Stimulated activated CD8-positive, alpha-beta memory T cell treated with anti-CD3 and anti-CD28 coated beads, Interleukin-2, amount 100 ng/mL, for 1 hour (primary cell): ENCODE measurements at places on chromosomes 2 and 18.

DNA sequence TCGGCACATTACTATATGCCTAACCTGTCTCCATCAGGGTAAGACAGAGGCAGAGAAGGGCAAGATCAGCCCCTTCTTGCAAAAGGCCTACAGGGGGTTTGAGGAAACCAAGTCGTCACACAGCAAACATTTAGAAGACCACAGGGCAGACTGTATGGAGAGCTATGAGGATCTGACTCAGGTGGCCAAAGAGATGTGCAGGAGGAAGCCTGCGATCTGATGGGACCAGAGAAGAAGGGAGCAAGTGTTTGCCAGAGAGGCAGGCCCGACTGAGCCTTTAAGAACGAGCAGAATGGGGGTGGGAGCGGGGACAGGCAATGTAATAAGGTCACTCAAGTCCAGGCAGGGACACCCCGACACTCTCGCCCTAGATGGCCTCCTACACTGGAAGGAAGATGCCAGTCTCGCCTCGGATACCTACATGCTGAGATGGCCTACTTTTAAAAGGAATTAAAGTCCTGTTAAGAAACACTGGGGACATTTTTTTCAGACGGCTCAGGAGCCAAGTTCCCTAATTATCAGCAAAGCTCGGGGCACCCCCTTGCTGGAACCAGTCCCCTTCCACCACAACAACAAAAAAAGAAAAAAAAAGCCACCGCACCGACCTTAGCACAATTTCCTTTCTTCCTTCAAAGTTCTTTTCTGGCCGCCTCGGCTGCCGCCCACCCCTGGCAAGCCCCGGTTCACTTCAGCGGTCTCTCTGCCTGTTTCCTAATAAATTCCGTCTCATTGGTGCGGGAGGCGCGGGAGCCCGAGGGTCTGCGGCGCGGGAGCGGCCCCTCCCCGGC lies 1.5 kb downstream of the SFXN5 start:
- no peak for DNase-seq

DNA sequence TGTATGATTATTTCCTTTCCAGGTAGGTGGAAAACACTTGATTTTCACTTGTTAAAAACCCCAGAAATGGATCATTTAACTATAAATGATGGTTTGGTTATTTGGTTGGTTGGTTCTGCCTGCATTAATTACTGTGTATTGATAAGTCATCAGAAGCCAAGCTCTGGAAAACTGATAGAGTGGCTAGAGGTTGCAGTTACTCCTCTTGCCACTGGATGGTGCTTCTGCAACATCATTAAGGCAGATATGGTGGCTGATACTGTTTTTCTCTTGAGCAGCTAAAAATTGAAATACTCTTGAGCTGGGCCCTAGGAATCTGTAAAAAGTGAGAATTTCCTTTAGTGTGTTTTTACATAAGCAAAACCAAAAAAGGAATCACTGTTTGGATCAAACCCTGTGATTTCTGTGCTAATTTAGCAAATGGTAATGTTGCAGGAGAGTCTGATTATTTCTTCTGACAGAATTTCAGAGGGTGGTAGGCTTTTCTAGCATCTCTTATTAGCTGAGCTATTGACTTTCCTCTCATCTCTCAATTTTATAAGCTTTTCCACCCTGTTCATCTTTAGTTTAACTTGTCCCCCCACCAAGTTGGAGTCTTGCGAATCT lies 54.3 kb downstream of the RAB10 start:
- no peak for DNase-seq

DNA sequence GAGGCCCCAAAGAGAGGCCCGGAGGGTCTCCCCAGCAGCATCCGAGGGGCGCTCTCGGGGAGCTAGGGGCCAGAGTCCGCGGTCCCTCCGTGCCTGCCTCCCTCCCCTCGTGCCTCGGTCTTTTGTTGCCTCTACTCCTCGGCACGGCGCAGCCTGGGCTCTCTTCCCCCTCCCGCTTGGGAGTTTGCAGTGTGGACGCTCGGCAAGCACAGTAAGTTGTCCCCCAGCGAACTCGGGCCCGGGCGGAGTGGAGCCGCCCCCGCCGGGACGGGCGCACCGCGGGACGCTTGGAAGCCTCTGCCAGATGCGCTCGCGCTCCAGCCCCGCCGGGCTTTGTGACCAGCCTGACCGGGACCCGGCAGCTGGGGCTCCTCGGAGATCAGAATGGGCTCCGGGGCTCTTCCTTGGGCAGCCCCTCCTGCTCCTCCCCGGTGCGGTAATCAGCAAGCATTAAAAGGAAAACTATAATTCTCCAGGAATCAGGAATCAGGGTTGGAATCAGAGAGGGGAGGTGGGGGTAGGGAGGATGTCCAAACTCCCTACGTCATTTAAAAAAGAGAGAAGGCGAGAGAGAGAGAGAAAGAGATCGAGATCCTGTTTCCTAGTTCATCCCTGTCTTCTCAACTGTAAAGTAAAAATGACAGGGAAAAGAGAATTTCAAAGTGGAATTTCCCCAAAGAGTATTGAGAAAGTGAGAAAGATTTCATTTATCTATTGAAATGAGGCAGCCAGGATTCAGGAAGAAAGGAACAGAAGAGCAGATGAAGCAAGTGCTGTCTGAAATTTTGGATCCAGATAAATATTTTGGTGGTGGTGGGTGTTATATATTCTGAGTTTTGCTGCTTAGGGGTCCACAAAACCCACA lies 786 bp upstream of the TMEM200C start:
- no peak for DNase-seq

DNA sequence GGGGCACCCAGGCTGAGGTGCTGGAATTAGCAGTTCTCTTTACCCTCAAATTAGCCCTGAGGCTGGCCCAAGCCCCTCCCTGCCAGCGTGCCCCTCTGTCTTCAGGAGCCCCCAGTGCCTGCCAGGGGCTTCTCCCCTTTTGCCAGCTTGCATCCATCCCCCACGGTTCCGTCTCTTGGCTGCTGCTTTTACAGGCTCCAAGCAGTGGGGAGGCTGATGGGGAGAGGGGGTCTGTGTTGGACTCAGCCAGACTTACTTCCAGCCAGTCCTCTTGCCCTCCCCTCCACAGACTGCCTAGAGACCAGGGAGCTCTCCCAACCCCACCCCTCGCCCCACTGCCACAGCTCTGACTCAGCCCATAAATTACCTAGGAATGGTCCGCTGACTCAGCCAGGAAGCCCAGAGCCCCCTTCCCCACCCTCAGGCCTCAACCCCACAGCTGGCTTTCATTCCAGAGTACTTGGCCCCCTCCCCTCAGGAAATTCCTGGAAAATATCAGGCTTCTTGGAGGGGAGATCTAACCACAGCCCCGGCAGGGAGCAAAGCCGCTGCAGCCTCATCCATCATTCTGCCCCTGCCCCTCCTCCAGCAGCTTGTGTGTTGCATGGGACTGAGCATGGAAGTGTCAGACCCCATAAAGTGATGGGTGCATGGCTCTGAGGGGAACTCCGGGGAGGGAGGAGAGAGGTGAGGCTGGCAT lies 184.6 kb downstream of the ZFP36L2 start:
- no peak for DNase-seq

DNA sequence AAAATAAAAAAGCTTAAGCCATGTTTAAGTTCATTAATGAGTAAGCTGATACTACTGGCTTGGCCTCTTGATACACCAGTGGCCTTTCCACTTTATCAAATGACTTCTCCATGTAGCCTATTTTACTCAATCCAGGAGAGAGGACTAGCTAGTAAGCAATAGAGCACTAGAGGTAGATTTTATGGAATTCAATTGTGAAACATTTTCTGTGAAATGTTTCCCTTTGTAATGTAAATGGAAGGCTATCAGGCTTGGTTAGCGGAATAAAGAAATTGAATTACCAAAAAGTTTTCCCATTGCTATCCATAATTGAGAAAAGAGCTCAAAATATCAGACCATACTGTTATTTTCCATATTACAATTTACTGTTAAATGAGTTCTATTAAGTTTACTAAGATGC lies 515.4 kb upstream of the CDH2 start:
- no peak for DNase-seq

DNA sequence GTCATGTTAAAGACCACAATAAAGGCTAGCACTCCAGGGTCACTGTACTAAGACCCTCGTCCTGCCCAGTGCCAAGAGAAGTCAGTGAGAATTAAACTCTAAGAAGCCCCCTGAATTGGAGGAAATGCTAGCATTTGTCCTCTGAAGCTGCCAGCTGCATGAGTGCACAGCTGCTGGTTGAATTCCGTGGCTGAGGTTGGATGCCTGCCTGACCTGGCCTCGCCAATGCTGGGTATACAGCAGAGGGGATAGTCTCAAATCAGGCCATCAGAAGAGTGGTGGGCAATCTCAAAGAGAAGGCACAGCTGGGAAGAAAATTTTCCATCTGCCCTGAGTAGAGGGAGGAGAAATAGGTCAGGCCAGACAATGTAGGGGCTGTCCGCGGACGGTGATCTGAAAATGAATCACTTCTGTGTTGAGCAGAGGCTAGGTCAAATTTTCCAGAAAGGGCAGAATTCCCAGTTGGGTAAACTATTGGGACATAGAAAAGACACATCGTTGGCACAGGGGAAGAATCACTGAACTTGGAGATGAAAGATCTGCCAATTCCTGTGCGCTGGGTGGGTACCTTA lies 110.5 kb upstream of the AGAP1 start:
- DNase-seq: no peak

DNA sequence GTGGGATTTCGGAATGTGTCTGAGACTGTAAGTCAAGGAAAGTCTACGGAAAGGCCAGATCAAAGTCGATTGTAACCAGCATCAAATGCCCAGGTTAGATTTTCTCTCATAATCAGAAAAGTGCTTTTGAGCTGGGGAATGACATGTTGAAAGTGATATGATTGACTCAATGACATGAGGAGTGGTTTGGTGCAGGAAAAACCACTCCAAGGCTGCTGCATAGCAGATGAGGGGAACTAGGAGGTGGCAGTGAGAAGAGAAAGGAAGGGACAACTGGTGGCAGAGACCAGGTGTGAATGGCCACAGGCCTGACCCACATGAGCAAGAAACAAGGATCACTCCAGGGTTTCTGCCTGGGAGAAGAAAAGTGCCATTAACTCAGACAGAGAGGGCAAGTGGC lies 822 bp downstream of the SLC35F6 start:
- DNase-seq: no peak

GRCh38 chr2:138113871-138114525 lies 149.7 kb downstream of the HNMT start:
- no peak for DNase-seq

- no peak for DNase-seq
Measured at GRCh38 chr2:99198103-99198841, 17.3 kb downstream of the MRPL30 start.

- no peak for DNase-seq
Measured at GRCh38 chr18:38427736-38428135, 862.1 kb upstream of the CELF4 start.

- no peak for DNase-seq
Measured at GRCh38 chr2:4515871-4516761, 812.7 kb downstream of the DCDC2C start.

- no peak for DNase-seq
Measured at GRCh38 chr2:213259266-213259665, 25.0 kb upstream of the SPAG16 start.

- no peak for DNase-seq
Measured at GRCh38 chr2:240820607-240821428, 799 bp upstream of the KIF1A start.

DNA sequence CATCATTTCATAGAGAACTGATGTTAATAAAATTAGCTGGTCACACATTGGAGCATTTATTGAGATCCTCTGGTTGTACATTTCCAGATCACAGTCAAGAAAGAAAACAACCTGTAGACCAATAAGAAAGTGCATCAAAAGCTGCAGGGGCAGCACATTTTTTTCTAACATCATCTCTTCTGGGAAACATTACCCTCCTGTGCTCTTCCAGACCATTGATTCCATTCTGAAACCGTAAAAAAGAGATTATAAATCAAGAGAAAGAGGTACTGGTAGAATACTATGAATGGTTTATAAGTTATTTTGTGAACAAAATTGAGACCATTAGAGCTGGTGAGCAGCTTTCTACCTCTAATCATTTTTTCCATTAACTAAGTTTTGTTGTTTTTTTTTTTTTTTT lies 1548.2 kb upstream of the CELF4 start:
- no peak for DNase-seq

DNA sequence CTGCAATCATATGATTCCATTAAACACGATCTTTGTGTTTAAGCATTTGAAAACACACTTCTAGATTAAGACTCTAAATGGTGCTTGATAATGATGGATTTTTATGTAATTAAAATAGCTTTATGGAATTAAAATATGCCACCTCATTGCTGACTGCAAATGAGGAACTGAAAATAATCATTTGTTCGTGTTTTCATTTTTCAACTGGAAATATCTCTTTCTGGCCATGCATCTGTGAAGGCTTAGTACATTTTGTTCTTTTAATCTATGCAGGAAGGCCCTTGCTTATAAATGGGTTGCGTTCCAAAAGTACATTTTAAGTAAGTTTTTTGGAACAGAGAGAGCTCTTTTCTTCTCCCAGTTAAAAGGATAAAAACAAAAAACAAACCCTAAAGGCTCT lies 125.5 kb downstream of the MC4R start:
- no peak for DNase-seq

- DNase-seq: no peak
Measured at GRCh38 chr18:68429841-68430240, 285.1 kb downstream of the TMX3 start.

GRCh38 chr18:31199190-31199769 lies 36.6 kb upstream of the DSC1 start:
- no peak for DNase-seq

- no peak for DNase-seq
Measured at GRCh38 chr18:9109523-9109922, 7.0 kb downstream of the NDUFV2 start.

- no peak for DNase-seq
Measured at GRCh38 chr2:234763002-234763873, 188.6 kb upstream of the SH3BP4 start.

- DNase-seq: no peak
Measured at GRCh38 chr2:27164960-27165763, 16.4 kb downstream of the TCF23 start.

DNA sequence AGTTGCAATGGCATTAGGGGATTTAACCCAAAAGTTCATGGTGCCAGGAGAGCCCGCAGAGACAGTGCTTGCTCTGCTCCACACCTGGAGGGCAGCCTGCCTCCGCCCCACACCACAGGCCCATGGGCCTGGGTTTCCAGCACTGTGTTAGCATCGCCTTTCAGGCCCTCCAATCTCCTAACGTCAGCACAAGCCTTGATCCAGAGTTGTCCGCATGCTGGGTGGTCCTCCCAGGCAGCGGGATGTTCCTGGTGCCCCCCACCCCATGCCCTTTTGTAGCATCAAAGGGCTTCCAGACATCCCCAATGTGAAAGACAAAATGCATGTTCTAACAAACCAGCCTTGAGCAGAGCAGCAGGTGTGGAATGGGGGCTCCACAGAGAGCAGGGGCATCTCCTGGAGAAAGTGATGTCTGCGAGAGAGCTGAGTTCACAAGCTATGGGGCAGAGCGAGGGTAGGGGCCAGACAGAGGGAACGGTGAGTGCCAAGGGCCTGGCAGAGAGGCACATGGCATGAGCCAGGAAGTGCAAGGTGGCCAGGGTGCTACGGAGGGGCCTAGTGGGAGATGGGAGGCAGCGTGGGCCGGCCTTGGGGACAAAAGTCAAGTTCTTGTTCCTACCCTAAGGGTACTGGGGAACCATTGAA lies 119.2 kb downstream of the CYP26B1 start:
- DNase-seq: no peak

GRCh38 chr2:43454791-43455190 lies 141.0 kb downstream of the THADA start:
- DNase-seq: no peak
